Effector CD8-positive, alpha-beta T cell (primary cell): ENCODE measurements at places on chromosomes 2 and 18.

- no peak for DNase-seq
Observed at GRCh38 chr2:234593636-234594035, 96.8 kb upstream of the ARL4C start.

DNA sequence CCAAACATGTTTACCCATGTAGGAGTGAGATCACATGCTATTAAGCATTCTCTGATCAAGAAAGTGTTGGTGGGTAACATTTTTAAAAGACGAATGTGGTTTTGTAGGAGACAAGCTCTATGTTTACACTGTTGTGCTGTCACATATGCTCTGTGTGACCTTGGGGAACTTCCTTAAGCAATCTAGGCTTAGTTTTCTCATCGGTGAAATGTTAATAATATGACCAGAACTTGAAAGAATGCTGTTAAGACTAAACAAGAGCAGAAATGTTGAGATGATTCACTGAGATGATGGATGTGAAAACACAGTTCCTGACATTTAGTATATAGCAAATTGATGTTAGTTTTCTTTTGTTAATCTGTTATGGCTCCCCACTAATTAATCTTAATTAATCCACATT is 860.9 kb upstream of the CNTNAP5 start:
- DNase-seq, result no peak

- no peak for DNase-seq
Observed at GRCh38 chr2:202152104-202152715, 79.2 kb downstream of the KIAA2012 start.

- DNase-seq, result no peak
Observed at GRCh38 chr2:101502095-101502494, 27.2 kb upstream of the RFX8 start.
